GM23248 (cell line): ENCODE measurements at places on chromosomes 4 and X.

- no peak for DNase-seq
Observed at GRCh38 chrX:45232139-45232538, 31.5 kb upstream of the DIPK2B start.

DNA sequence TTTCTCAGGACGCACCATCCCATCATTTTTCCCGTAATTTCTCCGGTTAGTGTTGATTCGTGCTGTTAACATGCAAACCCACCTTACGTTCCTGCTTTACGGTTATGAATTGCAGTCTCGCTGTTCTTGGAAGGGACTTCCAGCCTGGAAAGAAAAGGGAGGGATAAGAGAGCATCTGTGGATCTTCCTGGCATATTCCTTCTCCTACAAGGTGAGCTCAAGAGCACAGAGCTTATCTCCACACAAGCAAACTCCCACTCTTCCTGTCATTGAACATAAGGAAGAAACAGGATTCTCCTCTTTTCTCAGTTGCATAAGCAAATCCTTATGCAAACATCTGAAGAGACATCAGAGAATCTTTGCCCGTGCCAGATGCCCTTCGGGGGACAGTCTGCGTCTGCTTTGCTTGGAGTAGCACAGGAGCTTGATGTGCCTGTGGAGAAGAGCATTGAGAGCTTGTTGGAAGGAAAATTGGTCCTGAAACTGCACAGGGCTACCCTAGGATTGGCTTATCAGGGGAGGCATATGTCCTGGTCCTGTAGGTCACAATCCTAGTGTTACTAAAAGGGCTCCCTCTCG, 127.0 kb downstream of the ASMT start:
- DNase-seq: no peak

- no peak for DNase-seq
Observed at GRCh38 chr4:121822047-121822446, 1.6 kb downstream of the CCNA2 start.

- DNase-seq: no peak
Observed at GRCh38 chrX:129450123-129450522, 73.2 kb downstream of the SMARCA1 start.

DNA sequence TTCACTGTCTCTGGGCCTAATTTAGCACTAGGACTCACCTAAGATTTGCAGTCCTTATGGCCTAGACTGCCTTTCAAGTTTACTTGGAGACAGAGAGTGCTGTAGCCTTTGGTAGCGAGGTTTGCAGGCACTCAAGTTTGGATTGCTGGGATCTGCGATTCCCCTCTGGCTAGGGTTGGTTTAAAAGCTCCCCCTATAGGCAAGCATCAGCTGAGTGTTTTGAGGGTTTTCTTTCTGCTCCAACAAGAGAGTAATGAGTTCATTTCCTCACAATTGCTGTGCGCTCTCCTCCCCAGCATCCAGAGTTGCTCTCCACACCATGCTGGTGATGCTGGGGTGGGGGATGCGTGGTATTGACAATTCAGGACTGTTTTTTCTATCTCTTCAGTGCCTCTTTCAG, 206.9 kb downstream of the GLUD2 start:
- DNase-seq: no peak

- DNase-seq: no peak
Observed at GRCh38 chr4:1338752-1339414, 8.1 kb upstream of the UVSSA start.

DNA sequence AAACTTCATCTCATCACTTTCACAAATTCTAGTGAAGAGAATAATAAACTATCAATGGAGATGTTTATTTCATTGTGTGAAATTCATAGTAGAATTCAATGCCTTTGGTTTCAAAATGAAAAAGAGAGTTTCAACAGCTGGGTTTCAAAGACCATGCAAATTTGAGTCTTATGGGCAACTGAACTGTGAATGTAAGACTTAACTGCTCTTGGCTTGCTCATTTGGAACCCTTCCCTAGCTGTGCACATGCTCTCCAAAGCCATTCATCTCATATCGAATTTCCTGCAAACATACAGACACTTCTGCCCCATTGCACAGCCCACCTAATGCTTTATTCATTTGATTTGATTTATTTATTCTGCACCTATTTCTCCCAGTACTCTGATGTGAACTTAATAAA, 154.5 kb downstream of the GRXCR1 start:
- DNase-seq: no peak

- peak; percentile 35 for DNase-seq
Observed at GRCh38 chr4:1201851-1202525, 29.6 kb upstream of the SPON2 start.

DNA sequence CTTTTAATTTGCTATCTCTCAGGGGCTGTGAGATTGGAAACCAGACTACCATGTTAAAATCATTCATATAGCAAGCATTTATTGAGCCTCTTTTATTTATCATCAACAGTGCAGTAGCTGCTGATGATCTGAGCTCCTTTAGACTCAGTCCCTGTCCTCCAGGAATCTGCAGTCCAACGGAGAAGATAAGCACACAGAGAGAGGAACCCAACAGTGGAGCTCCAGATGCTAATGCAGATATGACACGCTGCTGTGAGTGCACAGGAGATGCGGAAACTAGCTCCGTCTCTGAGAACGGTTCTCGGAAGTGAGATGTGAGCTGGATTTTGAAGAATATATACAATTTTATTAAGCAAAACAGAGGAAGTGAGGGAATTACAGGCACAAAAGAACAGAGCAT, 35.4 kb downstream of the DCHS2 start:
- DNase-seq: no peak
